ENCODE measurements at places on chromosomes 4 and X.

DNA sequence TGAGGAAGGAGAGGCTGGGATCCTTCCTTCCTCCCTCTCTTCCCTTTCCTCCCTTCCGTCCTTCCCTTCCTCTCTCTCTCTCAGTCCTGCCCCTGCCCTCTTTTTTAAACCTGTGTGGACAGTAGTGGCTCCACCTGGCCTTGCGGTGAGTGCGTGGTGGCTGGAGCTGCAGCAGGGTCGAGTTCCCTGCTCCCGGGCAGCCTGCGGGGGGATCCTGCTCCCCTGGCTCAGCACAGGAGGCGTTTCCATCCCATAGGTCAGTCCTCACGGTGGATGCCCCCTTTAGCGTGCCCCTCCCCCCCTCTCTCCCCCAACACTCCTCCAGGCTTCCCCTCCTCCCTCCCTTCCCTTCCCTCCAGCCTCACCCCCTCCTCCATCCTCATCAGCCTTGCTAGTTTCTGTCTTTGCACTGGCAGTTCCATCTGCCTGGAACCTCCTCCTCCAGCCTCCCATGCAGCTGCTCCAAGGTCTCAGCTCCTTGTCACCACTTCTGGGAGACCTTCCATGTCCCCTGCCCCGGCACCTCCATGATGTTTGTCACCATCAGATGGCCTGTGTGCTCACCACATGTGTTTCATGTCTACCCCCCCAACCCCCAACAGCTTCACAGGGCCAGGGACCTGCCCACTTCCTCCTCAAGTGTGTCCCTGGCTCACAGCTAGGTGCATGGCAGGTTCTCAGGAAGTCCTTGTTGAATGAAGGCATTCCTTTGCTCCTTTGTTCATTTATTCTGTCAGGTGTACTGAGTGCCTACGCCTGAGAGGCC, 68.4 kb downstream of the PSAPL1 start:
- no peak for DNase-seq

DNA sequence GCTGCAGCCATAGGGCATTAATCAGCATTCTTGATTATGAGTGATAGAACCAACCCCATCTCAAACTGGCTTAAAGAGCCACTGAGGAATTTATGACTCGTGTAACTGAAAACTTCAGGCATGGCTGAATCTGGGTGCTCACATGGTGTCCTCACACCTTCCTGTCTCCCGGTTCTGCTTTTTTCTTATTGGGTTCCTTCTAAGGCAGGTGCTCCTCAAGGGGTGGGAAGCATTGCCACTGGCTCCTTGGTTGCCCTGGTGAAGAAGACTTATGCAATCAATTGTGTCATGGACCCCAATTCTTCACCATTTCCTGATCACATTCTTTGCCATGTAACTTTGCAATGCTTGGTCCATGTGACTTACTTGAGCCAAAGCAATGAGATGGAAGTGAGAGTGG, 4.3 kb upstream of the ZCCHC4 start:
- DNase-seq = no peak

DNA sequence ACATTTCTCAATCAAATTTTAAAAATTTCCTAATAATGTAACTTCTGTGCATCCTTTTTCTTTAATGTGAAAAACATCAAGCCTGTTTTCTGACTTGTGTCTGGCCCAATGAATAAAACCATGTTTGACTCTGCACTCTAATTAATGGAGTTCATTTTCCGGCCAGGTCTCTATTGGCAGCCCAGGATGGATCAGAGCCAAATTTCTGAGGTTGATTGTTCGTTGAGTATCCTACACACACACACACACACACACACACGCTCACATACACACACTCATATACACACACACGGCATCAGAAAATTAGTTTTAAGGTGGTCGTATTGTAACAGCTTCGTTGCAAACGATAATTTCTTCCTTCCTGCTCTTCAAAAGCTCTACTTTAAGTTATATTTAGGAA, 28.9 kb upstream of the TLL1 start:
- DNase-seq = no peak

DNA sequence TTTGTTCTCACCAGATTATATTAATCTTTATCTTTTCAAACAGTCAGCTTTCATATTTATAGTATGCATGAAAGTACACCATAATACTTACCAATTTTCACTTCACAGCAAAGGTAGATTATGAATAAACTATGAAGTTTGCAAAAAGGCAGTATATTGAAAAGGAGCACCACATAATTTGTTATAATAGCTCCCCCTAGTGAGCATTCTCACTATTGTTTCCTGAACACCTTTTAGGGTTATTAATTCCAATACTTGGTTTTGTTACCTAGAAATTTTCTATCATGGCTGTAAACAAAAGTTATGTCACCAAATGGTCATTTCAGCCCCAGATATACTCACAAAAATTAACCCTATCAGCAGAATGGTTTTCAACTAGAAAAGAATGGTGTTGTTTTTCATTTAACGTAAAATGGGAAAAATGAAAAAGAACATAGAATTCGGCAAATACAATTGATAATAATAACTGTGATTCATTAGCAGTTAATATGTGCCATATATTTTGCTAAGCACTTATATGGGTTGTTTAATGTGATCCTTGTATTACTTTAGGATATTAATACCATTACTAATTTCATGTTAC, 30.2 kb upstream of the NKX6-1 start:
- no peak for DNase-seq

GRCh38 chrX:54715621-54716020, 82.4 kb downstream of the ITIH6 start:
- no peak for DNase-seq

DNA sequence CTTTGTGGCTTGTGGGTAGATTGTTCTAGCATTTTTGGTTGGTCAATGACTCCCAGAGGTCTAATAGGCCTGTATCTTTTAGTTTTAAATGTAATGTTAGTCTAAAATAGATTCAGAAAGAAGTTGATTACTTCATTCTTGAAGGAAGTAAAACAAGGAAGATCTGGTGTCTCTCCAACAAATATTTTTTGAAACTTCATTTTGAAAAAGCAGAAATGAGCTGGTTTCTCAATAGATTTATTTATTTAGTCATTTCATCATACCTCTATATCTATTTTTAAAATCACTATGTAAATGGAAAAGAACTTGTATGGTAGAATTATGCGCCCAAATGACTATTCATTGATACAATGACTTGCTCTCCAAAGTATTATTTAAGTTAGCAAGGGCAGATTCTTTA, 7.2 kb downstream of the HTR2C start:
- DNase-seq = peak; percentile 0

GRCh38 chrX:75361788-75362187, 87.9 kb downstream of the UPRT start:
- DNase-seq = no peak

GRCh38 chr4:83212041-83212851, 72.4 kb downstream of the COQ2 start:
- no peak for DNase-seq

DNA sequence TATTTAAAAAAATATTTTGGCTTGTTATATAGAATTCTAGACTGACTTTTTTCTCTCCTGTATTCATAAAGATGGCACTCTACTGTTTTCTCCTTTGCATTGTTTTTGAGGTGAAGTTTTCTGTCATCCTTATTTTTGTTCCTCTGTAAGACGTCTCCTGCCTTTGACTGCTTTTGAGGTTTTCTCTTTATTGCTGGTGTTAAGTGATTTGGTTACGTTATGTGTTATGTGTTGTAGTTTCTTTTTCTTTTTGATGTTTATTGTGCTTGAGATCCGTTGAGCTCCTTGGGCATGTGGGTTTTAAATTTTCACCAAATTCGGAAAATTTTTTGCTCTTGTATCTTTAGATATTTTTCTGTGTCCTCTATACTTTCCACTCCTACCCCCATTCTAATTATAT, 50.0 kb downstream of the KDM6A start:
- DNase-seq = no peak

GRCh38 chr4:116055857-116056827, 942.7 kb upstream of the NDST4 start:
- no peak for DNase-seq

DNA sequence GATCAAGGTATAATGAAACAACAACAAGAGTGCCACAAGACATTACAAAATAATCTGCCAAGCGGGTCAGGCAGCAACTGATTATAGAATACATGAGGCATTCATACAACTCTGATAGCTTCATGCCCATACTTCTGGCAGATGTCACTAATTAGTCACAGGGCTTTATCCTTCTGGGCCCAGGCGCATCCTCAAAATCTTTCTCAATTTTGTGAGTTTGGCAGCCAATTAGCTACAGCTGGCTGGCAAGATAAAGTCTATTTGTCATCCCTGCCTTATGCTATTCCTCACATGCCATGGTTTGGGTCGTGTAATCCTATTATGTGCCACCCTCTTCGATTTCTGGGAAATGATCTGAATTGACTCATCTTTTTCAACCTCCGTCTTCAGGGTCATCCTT, 254.3 kb downstream of the PACRGL start:
- no peak for DNase-seq

DNA sequence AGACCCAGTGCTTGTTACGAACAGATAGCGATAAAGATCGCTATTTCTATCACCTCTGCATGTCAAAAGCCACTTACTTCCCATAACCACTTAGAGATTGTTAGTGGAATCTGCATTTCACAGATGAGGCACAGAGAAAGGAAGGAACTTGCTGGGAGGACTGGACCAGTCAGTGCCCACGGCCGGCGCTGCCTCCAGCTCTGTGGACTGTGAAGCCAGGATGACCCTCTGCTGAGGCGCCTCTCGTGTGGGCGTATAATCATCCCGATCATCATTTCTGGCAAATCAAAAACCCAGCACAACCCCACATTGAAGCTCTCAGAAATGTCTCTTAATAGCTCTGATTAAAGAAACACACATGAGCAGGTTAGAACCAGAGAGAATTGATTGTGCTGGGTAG, 61.5 kb upstream of the ADRA2C start:
- no peak for DNase-seq

GRCh38 chr4:20253283-20253734, 1.6 kb downstream of the SLIT2 start:
- DNase-seq = no peak

- no peak for DNase-seq
These were observed 3.5 kb upstream of the CDS1 start for GRCh38 chr4:84579403-84579776.

DNA sequence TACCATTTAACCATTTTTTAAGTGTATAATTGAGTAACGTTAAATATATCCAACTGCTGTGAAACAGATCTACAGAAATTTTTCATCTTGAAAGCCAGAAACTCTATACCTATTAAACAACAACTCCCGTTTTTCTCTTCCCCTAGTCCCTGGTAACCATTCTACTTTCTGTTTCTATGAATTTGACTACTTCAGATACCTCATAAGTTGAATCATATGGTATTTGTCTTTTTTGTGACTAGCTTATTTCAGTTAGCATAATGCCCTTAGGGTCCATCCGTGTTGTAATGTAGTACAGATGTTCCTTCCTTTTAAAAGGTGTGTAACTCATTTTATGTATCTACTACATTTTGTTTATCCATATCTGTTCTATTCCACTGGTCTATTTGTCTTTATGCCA, 48.7 kb downstream of the STAG2 start:
- no peak for DNase-seq

DNA sequence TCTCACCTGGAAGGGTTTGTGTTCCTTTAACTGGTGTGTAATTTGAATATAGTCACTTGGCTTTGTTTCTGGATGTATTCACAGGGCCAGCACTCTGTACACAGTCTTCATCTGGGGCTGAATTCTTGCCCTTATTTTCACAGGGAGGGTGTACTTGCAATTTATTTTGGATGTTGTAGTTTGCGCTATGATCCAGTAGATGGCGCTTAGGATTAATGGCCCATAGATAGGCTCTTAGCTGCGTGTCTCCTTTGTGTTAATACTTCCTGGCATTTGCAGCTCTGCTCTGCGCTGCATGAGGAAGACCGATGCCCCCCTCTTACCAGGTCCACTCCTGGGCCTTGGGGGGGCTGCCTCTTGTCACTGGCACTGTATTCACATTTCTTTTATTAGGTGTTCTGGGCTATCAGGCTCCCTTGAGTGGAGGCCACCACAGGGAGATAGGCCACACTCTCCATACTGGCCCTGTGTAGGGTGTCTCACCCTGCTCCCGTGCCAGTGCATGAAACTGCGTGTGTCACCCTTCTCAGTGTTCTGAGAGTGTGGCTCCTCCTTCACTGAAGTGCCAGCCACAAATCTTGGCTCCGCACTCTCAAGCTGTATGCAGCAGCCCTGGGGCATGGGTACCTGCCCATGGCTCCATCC, 562.2 kb downstream of the ZIC3 start:
- DNase-seq = no peak

DNA sequence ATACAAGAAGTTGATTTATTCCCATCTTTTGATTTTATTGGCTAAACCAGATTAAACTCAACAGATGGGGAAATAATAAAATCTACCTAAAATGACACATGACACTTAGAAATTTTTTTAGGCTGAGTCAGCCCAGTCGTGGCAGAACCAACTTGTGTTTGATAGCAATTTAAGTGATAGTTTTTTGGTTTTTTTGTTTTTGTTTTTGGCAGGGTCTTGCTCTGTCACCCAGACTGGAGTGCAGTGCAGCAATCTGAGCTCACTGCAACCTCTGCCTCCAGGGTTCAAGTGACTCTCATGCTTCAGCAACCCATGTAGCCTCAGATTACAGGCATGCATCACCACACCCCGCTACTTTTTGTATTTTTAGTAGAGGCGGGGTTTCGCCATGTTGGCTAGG, 370.3 kb upstream of the NOCT start:
- DNase-seq = no peak

DNA sequence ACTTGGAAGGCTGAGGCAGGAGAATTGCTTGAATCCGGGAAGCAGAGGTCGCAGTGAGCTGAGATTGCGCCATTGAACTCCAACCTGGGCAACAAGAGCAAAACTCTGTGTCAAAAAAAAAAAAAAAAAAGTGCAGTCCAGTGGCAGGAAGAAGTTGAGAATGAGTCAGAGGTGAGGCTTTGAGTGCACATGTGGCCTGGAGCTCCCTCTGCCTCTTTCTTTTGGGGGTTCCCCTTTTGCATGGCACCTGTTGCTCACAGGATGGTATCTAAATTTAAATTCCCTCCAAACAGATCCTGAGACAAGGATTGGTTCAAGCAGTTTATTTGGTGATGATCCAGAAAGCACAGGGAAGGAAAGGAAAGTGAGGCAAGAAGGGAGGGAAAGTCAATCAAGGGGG, 151.4 kb upstream of the STX18 start:
- no peak for DNase-seq

GRCh38 chrX:153708415-153708814, 15.8 kb downstream of the BCAP31 start:
- DNase-seq = no peak

GRCh38 chr4:181569553-181569952, 673.6 kb upstream of the TENM3 start:
- no peak for DNase-seq

GRCh38 chr4:152850377-152850776, 70.6 kb downstream of the ARFIP1 start:
- no peak for DNase-seq

GRCh38 chr4:79757600-79757999, 315.4 kb downstream of the ANTXR2 start:
- DNase-seq = no peak

- no peak for DNase-seq
These were observed 58.0 kb upstream of the XIAP start for GRCh38 chrX:123801901-123802300.

DNA sequence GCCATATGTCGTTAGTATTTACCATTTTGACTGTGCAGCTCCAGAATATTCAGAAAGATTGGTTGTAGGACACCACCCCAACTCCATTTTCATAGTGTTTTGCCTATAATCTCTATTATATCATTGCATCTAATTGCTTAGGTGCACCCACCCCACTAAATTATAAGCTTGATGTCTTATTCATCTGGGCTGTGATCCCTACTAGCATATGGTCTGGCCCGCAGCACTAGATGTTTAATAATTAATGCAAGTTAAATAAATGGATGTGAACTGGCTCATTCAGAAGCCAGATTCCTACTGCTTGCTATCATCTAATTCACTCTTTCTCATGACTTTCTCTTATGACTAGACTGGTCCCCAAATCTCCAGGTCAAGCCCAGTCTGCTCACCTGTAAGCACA, 143.5 kb downstream of the RELL1 start:
- DNase-seq = no peak
